Myocyte (in vitro differentiated cells): ENCODE measurements at places on chromosomes 2 and 18.

DNA sequence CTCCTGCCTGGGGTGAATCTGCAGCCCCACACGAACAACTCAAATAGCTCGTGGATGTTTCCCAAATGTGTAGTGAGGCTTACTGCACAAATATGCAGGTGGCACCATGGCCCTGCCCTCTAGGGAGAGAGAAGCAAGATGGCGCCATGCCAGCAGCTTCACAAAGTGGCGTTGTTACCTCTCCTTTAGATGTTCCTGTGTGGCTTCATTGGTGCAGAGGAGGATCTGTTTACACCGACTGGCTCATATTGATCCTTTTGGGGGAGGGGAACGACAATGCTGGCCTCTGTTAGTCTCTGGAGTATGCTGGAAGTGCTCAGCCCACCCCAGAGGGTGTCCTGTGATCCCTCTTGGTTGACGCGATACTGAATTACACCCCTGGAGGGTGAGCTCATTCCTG lies 99.5 kb upstream of the GATA6 start:
- no peak for DNase-seq

DNA sequence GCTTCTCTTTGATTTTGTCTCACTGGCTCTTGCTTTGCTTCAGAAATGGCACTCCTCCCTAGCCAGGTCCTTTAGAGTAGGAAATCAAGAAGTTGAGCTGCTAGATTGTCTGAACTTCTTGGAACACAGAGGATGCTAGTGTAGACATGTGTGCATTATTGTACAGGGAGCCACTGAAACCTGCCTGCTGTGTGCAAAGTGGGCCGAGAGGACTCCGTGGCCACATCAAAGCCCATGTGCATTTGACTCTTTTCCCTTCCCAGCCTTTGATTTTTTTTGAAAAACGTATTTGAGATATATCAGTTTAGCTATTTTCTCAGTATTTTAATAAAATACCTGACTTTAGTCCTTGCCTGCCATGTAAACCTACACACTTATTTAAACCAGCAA lies 83.1 kb downstream of the TMEM247 start:
- no peak for DNase-seq

- no peak for DNase-seq
Measured at GRCh38 chr2:42839809-42840501, 47.6 kb upstream of the HAAO start.

GRCh38 chr2:167478196-167478595 lies 589.9 kb downstream of the XIRP2 start:
- DNase-seq = no peak

DNA sequence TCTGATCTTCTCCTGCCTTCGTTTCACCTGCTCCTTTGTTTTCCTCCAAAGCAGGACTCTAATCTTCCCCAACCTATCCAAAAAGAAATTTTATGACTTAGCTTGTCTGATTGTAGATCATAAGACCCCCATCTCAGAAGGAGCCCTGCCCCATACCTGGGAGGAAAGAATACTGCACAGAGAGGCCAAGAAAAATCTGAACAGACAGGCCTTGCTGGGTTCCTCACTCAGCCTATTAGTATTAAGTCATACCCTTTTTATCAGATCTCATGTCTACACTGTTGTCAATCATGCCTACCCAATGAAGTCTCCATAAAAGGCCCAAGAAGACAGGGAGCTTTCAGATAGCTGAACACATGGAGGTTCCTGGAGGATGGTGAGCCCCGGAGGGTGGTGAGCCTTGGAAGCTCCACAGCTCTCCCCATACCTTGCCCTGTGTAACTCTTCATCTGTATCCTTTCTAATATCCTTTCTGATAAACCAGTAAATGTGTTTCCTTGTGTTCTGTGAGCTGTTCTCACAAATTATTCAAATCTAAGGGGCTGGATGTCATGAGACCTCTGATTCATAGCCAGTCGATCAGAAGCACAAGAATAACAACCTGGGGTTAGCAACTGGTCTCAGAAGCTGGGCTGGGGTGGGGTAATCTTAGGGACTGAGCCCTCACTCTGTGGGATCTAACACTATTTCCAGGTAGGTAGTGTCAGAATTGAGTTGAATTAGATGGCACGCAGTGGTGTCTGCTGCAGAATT lies 108.8 kb downstream of the SPOPL start:
- DNase-seq = no peak

GRCh38 chr2:108614043-108614545 lies 79.8 kb downstream of the LIMS1 start:
- DNase-seq = no peak

DNA sequence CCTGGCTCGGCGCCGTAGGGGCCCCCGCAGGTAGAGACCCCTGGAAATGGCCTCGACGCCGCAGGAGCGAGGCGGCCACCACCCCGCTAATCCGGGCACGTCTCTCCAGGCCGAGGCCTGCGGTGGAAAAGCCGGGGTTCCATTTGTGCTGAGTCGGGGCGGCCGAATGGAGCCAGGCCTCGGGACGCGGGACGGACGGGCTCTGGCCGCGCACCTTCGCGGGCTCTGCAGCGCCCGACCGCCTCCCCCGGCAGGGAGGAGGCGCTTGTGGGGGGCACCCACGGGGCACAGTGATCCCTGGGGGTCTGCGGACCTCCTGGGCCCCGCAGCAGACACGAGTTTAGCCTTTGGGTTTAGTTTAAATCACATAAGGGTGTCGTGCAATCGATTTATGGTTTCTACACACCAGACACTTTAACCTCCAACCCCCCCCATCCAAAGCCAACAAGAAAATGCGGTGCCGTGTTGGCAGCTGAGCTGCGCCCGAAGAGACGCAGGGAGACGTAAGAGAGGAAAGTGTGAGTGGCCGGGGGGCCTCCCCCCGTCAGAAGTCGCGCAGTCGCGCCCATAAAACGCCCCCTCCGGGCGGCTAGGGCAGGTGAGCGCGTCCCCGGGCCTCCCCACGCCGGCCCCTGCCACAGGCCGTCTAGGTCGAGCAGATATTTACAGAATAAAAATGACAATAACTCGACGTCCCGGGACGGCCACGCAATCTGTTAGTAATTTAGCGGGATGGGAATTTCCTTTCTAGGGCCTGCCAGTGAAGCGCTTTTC lies 1.0 kb upstream of the NFATC1 start:
- no peak for DNase-seq

DNA sequence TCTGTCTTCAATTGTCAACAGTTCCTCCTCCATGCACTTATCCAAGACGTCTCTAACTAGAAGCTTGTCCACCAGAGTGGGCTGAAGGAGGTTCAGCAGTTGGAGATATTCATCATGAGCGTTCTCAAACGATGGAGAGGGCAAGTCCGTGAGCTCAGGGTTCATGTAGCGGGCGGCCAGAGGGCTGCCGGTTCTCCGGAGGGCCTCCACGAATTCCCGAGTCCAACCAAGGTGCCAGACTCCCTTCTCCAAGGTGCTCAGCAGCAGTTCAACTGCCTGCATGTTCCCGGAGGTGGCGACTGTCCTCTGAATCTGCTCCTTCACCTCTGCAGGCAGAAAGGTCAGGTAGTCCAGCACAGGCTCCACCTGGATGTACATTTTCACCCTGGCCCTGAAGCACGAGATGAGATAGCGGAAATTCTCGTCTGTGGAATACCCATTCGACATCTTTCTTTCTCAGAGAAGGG lies 590 bp downstream of the IFIH1 start:
- DNase-seq = peak; percentile 36

- no peak for DNase-seq
Measured at GRCh38 chr2:86292571-86293515, 44.6 kb downstream of the REEP1 start.

DNA sequence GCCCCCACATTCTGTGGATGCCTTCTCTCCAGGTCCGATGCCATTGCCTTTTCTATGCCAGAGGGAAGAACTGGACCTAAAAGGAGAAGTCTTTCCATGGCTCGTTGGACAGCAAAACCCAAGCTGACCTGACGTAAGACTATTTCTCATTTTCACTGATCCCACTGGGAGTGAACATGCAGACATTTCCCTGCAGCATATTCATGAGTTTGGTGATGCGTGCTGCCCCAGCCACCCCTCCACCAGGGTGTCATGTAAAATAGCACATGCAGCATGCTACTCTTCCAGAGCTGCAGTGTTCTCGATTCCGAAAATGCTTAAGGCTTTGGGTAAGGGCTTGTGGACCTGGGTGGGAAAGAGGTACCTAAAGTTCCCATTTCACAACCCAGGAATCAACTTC lies 221.2 kb downstream of the UXS1 start:
- no peak for DNase-seq

- DNase-seq = no peak
Measured at GRCh38 chr2:74474899-74475298, 2.4 kb upstream of the MRPL53 start.

GRCh38 chr2:128444816-128445522 lies 126.3 kb upstream of the HS6ST1 start:
- DNase-seq = no peak

GRCh38 chr2:97747716-97748115 lies 34.3 kb downstream of the ZAP70 start:
- DNase-seq = peak; percentile 92

DNA sequence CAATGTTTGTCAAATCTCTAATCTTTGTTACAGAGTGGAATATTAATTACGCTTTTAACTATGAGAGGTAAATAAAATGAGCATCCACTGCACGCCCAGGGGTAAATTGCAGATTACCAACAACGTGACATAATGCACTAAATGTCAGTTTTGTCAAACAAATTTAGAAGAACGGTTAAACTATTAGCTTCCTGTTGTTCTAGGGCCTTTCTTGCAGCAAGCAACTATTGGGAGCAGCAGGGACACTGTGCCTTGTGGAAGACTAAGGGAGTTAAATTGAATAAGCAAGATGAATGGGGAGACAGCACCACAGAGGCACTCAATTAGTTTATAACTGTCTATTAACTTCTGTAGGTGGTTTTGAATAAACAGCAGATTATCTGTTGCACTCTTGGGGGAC lies 391.0 kb upstream of the RAB12 start:
- no peak for DNase-seq

DNA sequence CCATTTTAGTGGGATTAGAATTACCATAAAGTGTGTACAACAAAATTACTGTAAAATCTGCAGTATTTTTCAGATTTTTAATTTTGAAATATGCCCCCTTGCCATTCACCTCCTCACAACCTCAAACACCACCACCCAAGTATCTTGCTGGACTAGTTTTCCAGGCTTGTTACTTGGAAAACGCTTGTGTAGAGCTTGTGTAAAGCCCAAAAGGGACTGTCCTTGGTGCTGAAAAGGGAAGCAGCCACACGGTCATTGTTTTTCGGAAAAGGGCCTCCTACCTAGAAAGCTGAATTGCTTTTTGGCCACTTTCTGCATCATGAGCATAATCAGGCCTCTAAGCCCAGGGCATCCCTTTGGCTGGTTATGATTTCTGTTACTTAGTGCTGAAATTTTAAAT lies 563.4 kb downstream of the LRRTM4 start:
- DNase-seq = peak; percentile 2

DNA sequence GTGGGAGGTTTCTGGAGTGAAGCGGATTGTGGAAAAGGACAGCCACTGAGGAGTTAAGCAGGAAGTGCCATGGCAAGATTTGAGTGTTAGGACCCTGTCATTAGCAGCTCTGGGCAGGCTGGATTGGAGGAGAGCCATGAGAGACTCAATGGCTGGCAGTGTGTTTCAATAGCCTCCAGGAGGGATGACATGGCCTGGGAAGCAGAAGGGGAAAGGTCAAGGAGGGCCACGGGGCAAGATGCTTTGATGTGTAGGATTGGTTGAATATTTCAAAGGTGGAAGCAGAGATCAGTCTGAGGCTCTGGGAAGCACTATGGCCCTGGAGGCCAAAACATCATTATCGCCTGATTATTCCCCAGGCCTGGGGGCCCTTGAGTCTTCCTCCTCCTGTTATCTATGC lies 229.0 kb upstream of the HS6ST1 start:
- no peak for DNase-seq

- no peak for DNase-seq
Measured at GRCh38 chr18:48813833-48814489, 136.8 kb downstream of the SMAD7 start.

DNA sequence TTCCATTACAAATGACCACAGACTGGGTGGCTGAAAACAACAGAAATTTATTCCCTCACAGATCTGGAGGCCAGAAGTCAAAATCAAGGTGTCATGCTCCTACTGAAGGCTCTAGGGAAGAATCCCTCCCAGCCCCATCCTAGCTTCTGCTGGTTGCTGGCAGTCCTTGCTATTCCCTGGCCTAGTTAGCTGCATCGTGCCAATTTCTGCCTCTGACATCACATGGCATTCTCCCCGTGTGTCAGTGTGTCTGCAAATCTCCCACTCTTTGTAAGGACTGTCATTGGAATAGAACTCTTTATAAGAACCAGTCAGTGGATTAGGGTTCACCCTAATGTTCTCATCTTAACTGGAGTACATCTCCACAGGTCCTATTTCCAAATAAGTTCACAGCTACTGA lies 30.5 kb upstream of the NCKAP5 start:
- no peak for DNase-seq

DNA sequence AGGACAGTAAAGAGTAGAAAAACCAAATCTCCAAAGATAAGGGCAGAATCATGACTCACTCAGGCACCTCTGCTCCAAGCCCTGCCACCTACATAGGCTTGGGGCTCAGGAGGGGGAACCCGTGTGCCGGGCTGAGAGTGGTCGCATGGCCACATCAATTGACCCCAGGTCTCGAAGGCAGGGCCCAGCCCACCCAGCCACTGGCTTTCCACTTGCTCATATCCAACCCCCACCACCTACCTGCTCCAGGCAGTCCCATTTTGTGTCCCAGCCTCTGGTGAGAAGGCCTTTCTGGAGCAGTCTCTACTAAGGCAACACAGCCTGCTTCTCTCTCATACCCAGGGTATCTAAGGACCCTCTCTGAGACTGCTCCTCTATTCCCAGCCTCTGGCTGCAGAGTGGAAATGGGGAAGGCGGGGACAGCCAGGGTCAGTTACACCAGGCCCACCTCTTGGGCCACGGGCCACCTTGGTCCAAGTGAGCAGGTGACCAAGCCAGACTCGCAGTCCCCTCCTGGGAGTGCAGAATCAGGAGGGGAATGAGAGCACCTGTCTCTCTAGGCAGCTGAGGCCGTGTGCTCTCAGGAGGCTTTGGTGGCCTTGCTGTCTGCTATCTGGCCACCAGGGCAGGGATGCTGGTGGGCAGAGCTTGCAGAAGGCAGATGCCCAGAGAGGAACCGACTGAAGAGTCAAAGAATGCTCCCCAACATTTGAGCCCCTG lies 20.8 kb downstream of the TFCP2L1 start:
- DNase-seq = no peak
